Peyer's patch (tissue), 4 donors: ENCODE measurements at places on chromosomes 7 and 10.

GRCh38 chr10:35442592-35442991, 106.3 kb downstream of the CCNY start:
- DNase-seq = no peak

- DNase-seq = no peak
Measured at GRCh38 chr10:107502229-107502985, 337.9 kb upstream of the SORCS1 start.

- DNase-seq = no peak
Measured at GRCh38 chr7:92460510-92460909, 13.2 kb downstream of the GATAD1 start.

- no peak for DNase-seq
Measured at GRCh38 chr7:18497800-18498199, 2.3 kb downstream of the HDAC9 start.

DNA sequence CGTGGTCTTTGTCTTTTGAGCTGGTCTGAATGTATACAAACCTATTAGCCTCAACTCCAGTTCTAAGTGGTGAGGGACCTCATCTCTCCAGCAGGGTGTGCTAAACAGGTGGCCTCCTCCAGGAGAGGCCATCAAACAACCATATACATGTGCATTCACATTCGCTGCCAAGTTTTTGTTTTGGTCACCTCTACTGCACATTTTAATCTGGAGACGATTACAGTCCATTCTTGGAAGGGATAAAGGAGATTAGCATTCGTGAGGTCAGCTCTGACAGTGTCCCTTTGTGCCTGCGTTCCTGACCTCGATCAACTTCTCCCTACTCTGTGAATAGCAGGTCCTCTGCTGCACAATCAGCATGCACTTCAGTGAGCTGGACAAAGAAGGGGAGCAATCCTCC, 60.8 kb downstream of the RHOBTB1 start:
- no peak for DNase-seq

GRCh38 chr7:138000081-138000701, 1.7 kb downstream of the CREB3L2 start:
- DNase-seq = no peak

- DNase-seq = no peak
Measured at GRCh38 chr10:36602374-36602773, 523.0 kb upstream of the ANKRD30A start.

DNA sequence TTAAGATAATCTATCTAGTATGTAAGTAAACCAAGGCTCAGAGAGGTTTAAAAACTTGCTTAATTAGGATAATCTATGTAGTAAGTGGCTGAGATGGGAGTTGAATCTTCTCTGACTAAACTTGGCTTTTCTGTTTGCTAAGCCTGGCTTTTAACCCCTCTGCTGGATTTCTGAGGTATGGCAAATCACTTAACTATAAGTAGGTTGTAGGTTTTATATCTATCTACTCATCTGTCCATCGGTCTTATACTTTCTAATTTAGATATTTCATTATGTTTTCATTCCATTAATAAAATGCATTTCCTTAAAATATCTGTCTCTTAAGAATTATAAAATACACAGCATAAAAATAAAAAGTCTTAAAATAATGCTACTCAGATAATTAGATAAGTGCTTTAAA, 59.4 kb downstream of the ST7 start:
- DNase-seq = no peak

GRCh38 chr7:30173058-30173897, 38.5 kb downstream of the MTURN start:
- DNase-seq = no peak

- DNase-seq = no peak
Measured at GRCh38 chr10:103692952-103693811, 162.2 kb downstream of the SH3PXD2A start.
